ENCODE measurements at places on chromosomes 5 and 9. TPM values are rescaled to one million over a fixed set of nuclear protein-coding genes. Genes with fewer than 3 reads are reported as not detected.
A peak's percentile ranks its signal among the peaks of the same experiment; 100 is the strongest.

GMCL2 gene
- total RNA-seq = not detected

GRCh38 chr9:68775003-68775730 is 70.1 kb downstream of the PIP5K1B start:
- no peak for DNase-seq

CCL27 gene
- not detected for total RNA-seq

GRCh38 chr9:31321686-31322085 is 1062.8 kb upstream of the ACO1 start:
- no peak for DNase-seq

DNA sequence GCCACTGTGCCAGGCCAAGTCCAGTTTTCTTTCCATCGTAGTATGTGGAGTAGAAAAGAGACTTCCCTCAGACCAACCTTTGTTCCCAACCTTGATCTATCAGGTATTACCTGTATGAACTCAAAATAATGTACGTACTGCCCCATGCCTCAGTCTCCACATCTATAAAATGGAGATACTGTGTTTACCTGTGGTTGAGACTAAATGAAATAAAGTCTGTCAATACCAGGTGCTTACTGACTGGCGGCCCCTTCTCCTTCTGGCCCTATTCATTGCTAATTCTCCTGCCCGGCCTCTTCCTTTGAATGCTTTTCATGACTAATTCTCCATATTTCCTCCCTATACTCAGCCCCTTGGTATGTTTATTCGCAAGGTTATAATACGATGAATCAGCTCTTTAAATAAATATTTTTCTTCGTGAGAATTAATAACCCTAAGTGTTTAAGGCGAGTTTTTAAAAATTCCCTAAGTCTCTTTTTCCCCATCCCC is 89.6 kb upstream of the BASP1 start:
- DNase-seq = peak; percentile 38

DNA sequence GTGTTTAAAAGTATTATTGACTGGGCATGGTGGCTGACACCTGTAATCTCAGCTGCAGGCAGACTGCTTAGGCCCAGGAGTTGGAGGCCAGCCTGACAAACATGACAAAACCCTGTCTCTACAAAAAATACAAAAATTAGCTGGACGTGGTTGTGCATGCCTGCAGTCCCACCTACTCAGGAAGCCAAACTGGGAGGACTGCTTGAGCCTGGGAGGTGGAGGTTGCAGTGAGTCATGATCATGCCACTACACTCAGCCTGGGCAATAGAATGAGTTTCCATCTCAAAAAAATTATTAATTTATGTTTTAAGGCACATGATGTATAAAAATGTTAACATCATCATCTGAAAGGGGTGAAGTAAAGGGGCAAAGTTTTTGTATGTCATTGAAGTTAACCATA is 49.7 kb upstream of the FNIP1 start:
- DNase-seq = no peak

- peak; percentile 80 for DNase-seq
These were observed 19.3 kb downstream of the RFK start for GRCh38 chr9:76374783-76375559.

GRCh38 chr5:158140120-158140731 is 281.3 kb upstream of the CLINT1 start:
- no peak for DNase-seq

GRCh38 chr5:160439205-160439600 is 17.5 kb downstream of the PTTG1 start:
- peak; percentile 95 for DNase-seq

FBP1 gene
- total RNA-seq = 6.5 TPM

DNA sequence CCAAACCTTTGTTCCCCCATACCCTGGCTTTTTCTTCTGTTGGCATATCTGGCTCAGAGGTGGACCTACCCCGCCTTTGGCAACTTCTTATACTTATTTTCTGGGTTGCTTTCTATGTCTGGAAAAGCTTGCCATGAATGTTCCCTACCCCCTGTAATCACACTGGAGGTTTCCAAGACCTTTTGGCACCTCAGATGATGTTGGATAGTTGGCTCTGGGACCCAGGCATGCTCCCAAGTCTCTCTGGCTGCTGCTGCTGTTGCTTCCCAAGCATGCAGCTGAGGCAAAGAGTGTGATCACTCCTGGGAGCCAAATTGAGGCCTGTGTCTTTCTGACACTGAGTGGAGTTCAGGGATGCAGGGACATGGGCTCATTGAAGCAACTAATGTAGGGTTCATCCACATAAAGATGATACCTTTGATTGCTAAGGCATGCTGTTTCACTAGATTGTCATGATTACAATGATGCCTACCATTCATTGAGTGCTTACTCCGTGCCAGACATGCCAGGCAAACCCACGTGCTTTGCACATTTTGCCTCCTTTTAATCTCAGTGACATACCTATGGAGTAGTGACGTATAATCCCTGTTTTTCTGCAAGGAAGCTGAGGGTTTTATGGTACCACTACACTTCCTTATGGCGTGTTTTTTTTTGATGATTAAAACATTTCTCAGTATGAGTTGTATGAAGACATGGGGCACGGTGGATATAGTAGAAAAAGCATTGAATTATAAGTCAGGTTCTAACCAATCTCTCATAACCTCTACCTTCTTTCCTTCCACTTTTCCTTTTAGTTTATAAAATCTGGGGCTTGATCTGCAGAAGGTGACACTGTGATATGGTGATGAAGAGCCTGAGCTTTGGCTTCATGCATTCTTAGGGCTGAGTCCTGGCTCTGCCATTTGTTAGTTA is 73.1 kb downstream of the ARHGAP26 start:
- DNase-seq = no peak

TMEM141 gene
- 64.1 TPM for total RNA-seq

- no peak for DNase-seq
These were observed 460.4 kb upstream of the RORB start for GRCh38 chr9:74036549-74037231.

GRCh38 chr5:173413471-173413982 is 85.3 kb upstream of the STC2 start:
- no peak for DNase-seq

TMEM203 gene
- total RNA-seq = 28.8 TPM

DNA sequence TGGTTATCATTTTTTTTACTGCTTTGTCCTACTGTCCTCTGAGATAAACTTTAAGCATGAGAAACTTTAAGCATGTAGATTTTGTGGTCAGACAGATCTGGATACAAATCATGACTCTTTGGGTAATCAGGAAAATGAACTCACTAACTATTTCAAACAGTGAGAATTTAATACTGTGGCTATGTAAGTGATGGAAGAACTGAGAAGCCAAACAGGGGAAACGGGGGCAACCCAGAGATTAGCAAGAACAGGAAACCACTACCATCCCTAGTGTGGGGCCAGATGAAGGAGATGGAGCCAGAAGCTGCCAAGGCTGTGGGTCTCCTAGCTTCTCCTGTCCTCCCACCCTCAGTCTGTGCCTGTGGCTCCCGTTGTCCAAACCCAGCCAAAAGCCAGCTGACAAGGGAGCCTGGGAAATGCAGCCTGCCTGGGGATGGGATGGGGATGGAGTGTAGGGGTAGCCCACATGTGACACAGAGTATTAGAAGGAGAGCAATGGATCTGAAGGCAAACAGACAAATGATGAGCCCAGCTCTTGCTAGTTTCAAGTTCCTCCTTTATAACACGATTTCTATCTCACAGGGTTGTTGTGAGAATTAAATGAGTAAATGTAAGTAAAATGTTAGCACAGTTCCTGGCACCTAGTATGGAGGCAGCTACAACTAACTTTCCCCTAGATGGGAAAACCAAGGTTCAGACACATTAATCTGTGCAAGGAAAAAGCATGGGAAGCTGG is 27.7 kb upstream of the CDC23 start:
- DNase-seq = no peak

DNA sequence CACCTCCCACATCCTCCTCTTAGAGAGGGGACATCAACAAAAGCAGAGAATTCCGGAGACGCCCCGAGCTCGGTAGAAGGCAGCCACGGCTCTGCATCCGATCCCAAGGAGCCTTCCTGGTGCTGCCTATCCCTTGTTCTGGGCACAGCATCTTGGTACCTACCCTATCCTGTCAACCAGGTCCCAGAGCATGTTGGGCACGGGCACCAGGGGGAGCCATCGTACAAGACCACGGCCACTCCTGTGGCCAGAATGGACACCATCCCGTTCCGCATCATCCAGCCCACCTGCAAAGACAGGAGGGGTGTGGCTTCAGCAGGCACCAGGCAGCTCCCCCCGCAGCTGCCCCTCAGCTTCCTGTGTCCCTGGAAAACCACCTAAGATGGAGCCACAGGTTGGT is 62.7 kb upstream of the ZNF354A start:
- no peak for DNase-seq

- no peak for DNase-seq
These were observed 95.9 kb upstream of the GNAQ start for GRCh38 chr9:78127279-78128225.

CATSPER3 gene
- 1.4 TPM for total RNA-seq

DNA sequence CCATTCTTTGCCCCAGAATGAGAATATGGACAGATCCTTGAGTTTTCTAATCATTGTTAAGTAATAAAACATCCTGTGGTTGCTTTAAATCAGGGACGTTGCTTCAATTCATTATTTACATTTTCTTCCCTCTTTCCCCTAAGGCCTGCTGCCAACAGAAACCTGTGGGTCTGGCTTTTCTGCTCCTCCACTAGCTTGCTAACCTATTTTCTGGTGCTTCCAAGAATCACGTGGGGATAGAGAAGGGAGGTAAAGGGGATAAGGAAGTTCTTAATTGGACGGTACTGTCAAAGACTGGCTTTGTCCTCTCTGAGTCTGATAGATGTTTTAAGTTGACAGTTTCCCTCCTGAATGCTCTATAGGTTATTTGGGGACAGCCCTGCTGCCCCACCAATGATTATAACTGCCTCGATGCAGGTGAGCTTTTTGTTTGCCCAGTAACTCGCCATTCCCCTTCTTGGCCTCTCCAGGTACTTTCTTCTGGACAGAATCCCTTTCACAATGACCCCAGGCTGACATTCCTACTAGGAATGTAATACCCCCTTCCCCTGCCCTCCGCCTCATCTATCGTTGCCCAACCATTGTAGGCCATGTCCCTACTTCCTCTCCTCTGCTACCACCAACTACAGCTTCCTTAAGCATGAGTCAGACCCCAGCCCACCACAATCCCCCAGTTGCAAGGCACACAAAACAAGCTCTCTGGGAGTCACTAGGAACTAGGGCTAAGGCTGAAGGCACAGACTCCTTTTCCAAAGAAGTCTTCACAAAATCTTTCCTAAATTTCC is 19.9 kb upstream of the CPEB4 start:
- peak; percentile 73 for DNase-seq

PTGS1 gene
- 0.71 TPM for total RNA-seq

ANKRD34B gene
- total RNA-seq = 0.29 TPM

DNA sequence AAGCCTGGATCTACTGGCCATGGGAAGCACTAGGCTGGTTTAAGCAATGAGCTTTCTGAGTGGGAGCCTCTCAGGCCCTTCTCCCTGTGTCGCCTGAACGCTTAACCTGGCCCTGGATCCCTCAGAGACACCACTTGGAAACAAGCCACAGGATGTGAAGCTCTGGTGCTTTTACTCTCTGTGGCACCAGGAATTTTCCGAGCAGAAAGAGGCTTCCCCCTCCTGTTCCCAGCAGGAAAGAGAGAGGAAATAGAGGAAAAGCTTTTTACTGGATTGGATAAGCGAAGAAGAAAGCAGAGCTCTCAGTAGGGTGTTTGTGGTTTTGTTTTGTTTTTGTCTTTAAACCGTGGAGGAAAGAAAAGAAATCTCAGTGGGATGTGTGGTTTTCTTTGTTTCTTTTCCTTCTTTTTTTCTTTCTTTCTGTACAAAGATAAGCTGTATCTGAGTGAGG is 34.5 kb downstream of the COL15A1 start:
- no peak for DNase-seq

GRCh38 chr5:97162045-97162444 is 19.6 kb upstream of the LIX1 start:
- DNase-seq = peak; percentile 74

- DNase-seq = no peak
These were observed 10.2 kb downstream of the MGAT1 start for GRCh38 chr5:180792287-180792964.

- DNase-seq = peak; percentile 51
These were observed 87.9 kb upstream of the FAM169A start for GRCh38 chr5:74953937-74954720.

DNA sequence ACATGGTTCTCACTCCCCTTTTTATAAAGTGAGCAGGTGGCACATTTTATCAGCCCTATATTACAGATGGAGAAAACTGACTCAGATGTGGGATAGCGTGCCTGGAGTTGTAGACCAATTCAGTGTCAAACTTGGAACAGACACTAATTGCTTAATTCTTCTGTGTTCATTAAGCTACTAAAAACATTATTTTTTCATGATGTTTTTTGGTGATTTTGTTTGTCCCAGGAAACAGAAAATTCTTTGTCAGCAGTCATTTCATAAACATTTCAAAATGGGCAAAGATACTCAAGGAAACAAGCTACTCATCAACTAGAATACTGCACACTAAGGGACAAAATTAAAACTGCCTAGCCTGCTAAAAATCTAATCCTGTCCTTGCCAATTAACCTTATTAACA is 2.2 kb downstream of the ABHD17B start:
- no peak for DNase-seq

GRCh38 chr5:179869101-179869500 is 10.5 kb upstream of the MRNIP start:
- no peak for DNase-seq

DNA sequence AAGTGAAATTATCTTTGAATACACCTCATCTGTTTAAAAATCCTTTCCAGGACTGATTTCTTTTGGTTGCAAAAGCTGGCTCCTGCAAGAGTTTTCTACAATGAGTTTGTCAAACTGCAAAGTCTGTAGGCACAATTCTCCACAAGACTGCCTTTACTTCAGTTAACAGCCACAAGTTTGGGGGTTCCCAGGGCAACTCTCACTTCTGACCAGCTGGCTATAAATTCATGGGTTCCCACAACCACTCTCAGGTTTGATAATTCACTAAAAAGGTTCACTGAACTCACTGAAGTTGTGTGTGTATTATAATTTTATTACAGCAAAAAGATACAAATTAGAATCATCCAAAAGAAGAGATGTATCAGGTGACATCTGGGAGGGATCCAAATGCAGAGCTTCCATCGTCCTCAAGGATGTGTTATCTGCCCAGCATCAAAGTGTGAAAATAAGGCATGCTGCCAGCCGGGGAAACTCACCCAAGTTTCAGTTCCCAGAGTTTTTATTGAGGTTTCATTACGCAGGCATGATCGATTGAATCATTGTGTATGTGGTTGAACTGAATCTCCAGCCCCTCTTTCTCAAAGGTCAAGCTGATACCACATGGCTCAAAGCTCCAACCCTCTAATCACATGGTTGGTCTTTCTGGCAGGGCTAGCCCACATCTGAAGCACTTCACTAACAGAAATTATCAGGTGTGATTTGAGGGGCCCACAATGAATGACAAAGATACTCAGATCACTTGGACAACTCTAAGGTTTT is 19.0 kb upstream of the PSIP1 start:
- no peak for DNase-seq

ANKRD33B gene
- total RNA-seq = 2.9 TPM

DNA sequence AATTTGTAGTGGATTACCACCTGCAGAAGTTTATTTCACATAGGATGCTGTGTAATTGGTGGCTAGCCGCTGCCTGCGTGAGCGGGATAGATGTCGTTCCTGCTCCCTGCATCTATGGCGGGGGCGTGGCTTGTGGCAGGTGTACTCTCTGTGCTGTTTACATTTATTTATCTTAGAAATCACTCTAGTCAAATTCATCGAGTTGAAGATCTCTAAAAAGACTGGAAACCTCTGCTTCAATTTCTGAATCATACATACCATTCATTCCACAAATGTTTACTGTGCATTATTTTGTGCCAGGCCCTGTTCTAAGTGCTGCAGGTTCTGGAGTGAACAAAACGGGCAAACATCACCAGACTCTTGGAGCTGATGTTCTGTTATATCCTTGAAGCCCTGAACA is 11.9 kb downstream of the ROPN1L start:
- DNase-seq = peak; percentile 22

GABRP gene
- 1,278 TPM for total RNA-seq

C5orf52 gene
- not detected for total RNA-seq

- peak; percentile 34 for DNase-seq
These were observed at the start of gene CDH6 for GRCh38 chr5:31193591-31194467. Gene CDH6 (plus strand): TSS chr5:31193686. CDS start chr5:31267474, 73,788 bp downstream.

Measured in Calu3 (cell line).